ENCODE measurements at places on chromosomes 7 and 10. TPM values are rescaled to one million over a fixed set of nuclear protein-coding genes. Genes with fewer than 3 reads are reported as not detected.
A peak's percentile ranks its signal among the peaks of the same experiment; 100 is the strongest.

Gene NACAD
- 0.05 TPM for total RNA-seq

Gene KIAA1217
- total RNA-seq = 26.7 TPM

Gene LGI1
- 0.75 TPM for total RNA-seq

Gene CTAGE4
- 1.4 TPM for total RNA-seq

Gene ZNF804B
- total RNA-seq = not detected

DNA sequence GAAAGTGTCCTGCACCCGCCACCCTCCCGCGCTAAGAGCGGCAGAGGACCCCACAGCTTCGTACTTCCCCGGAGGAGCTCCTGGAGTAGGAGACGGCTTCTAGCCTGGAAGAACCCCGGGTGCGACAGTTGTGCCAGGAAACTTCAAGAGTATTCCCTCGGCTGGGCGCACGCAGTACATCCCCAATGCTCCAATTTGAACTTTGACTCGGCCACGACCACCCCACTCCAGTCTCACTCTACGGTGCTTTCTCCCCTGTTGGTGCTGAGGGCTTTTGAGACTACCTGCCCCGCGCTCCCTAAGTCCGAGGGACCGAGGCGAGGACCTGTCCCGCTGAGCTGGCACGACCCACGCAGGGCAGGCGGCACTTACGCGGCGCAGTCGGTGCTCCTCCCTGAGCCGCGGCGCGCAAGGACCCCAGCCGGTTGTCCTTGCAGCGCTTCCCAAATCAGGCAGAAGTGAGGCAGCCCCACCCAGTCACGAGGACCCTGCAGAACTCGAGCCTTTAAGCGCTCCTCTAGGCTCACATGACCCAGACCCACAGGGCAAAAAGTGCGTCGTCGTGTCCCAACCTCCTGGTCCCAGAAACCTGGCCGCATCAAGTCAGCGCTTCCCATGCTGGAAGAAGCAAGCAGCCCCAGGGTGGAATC is at the start of gene CPVL:
Gene CPVL (minus strand): TSS at position 481 of the 650 bp plus-strand sequence. CDS start 25,476 bp downstream, outside the sequence.
- peak; percentile 55 for DNase-seq

GRCh38 chr10:31321396-31321941 is 2.5 kb downstream of the ZEB1 start:
- DNase-seq = no peak

DNA sequence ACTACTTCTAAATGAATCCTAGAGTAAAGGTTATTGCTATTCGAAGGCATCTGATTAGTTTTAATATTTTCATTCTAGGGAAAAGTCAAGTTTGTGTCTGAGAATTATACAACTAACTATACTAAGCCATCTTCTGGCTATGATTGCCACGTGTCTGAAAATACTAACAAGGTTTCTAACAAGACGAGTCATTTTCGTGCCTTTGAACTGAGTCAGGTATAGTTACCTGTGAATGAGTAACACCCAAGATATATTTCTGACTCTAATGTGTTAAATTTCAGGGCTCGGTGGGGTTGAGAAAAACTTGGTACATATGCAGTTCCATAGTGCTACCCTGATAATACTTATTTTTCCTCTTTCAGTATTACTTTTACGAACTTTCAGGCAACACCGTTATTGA is 35.5 kb downstream of the TASOR2 start:
- DNase-seq = no peak

All from left lobe of liver (tissue), 2 donors.